ENCODE measurements at places on chromosomes 12 and 14. TPM values are rescaled to one million over a fixed set of nuclear protein-coding genes. Genes with fewer than 3 reads are reported as not detected.

CISTR gene
- total RNA-seq = not detected

FICD gene
- total RNA-seq = 9.1 TPM

PSMC1 gene
- total RNA-seq = 114 TPM

OR4K17 gene
- not detected for total RNA-seq

FAM222A gene
- total RNA-seq = 2.3 TPM

ANKRD33 gene
- total RNA-seq = not detected

PIK3C2G gene
- 0.19 TPM for total RNA-seq

LALBA gene
- not detected for total RNA-seq

PROX2 gene
- total RNA-seq = not detected

SRRM4 gene
- total RNA-seq = not detected

CARMIL3 gene
- total RNA-seq = 0.72 TPM

RPS6KA5 gene
- 3.2 TPM for total RNA-seq

MAP3K9 gene
- total RNA-seq = 5.8 TPM

TBX3 gene
- 17.3 TPM for total RNA-seq

LDHB gene
- 512 TPM for total RNA-seq

CCDC38 gene
- not detected for total RNA-seq

B4GALNT3 gene
- 0.28 TPM for total RNA-seq

MLEC gene
- total RNA-seq = 95.9 TPM

TGFB3 gene
- total RNA-seq = 28.8 TPM

CORO1C gene
- 194 TPM for total RNA-seq

PLCZ1 gene
- total RNA-seq = not detected

FGD6 gene
- 7.1 TPM for total RNA-seq

PTHLH gene
- 8.4 TPM for total RNA-seq

LRRIQ1 gene
- total RNA-seq = not detected

PLA2G1B gene
- total RNA-seq = not detected

E2F7 gene
- total RNA-seq = not detected

TMX1 gene
- 33.7 TPM for total RNA-seq

GOLGA3 gene
- total RNA-seq = 55.0 TPM

C1QL4 gene
- total RNA-seq = 0.65 TPM

TMEM229B gene
- 0.93 TPM for total RNA-seq

ANKRD52 gene
- 18.1 TPM for total RNA-seq

RTRAF gene
- total RNA-seq = 84.6 TPM

MANSC4 gene
- not detected for total RNA-seq

HAL gene
- total RNA-seq = 1.2 TPM

YEATS4 gene
- 6.3 TPM for total RNA-seq

KIF21A gene
- 65.5 TPM for total RNA-seq

ESRRB gene
- total RNA-seq = not detected

KRT73 gene
- not detected for total RNA-seq

TSPAN9 gene
- 28.5 TPM for total RNA-seq

MIP gene
- total RNA-seq = not detected

All from omental fat pad (tissue), 4 donors.